Central memory CD8-positive, alpha-beta T cell (primary cell): ENCODE measurements at places on chromosomes 5 and 9.
A peak's percentile ranks its signal among the peaks of the same experiment; 100 is the strongest.

GRCh38 chr5:155978850-155979249 is 348.1 kb upstream of the SGCD start:
- DNase-seq, result no peak

GRCh38 chr9:34956648-34957047 is 1.4 kb upstream of the PHF24 start:
- no peak for DNase-seq

- DNase-seq, result no peak
Measured at GRCh38 chr9:117809751-117810150, 105.5 kb downstream of the TLR4 start.

DNA sequence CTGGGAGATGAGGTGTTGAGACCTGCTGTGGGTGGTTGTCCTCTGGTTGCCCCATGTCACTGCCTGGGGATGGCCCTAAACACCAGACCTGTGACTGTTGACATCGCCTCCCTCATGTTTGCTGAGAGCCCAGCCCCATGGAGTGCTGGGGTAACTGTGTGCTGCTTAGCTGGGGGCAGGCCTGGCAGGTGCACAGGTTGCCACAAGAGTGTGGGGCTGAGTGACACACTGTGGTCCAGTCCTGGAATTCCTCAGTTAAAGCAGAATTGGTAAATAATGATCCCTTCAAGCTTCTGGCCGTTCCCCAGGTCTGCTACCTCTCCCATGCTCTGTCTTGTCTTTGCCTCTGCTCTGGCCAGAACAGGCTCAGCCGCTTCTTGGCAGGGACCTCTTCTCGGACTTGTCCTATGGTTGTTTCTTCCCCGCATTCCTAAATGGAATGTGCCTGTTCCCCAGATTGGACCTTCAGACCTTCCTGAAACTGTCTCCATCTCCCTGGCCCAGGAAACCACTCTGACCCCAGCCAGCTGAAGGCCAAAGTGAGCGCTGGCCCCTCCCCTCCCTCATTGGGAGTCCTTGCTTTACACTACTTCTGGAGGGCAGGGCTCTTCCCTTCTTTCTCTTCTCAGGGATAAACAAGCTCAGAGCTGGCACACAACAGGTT is 61.2 kb upstream of the PITX1 start:
- no peak for DNase-seq

- no peak for DNase-seq
Measured at GRCh38 chr9:91773156-91773555, 176.9 kb downstream of the ROR2 start.

- no peak for DNase-seq
Measured at GRCh38 chr5:104755806-104756205, 1193.2 kb upstream of the NUDT12 start.

- no peak for DNase-seq
Measured at GRCh38 chr5:24397601-24398000, 247.2 kb downstream of the CDH10 start.

DNA sequence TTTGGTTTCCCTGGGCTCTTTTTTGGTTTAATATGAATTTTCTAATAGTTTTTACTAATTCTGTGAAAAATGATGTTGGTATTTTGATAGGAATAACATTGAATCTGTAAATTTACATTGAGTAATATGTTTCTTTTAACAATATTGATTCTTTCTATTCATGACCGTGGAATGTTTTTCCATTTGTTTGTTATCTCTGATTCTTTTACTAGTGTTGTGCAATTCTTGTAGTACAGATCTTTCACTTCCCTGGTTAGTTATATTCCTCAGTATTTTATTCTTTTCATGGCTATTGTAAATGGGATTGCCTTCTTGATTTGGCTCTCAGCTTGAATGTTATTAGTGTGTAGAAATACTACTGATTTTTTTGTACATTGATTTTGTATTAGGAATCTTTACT is 137.9 kb downstream of the PRR16 start:
- DNase-seq, result no peak

DNA sequence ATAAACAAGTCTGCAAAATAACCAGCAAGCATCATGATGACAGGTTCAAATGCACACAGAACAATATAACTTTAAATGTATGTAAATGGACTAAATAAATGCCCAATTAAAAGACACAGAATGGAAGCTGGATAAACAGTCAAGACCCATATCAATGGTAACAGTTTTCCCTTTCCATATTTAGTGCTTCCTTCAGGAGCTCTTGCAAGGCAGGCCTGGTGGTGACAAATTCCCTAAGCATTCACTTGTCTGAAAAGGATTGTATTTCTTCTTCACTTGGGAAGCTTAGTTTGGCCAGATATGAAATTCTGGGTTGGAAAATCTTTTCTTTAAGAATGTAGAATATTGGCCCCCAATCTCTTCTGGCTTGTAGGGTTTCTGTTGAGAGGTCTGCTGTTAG is 120.2 kb upstream of the RASA1 start:
- no peak for DNase-seq

DNA sequence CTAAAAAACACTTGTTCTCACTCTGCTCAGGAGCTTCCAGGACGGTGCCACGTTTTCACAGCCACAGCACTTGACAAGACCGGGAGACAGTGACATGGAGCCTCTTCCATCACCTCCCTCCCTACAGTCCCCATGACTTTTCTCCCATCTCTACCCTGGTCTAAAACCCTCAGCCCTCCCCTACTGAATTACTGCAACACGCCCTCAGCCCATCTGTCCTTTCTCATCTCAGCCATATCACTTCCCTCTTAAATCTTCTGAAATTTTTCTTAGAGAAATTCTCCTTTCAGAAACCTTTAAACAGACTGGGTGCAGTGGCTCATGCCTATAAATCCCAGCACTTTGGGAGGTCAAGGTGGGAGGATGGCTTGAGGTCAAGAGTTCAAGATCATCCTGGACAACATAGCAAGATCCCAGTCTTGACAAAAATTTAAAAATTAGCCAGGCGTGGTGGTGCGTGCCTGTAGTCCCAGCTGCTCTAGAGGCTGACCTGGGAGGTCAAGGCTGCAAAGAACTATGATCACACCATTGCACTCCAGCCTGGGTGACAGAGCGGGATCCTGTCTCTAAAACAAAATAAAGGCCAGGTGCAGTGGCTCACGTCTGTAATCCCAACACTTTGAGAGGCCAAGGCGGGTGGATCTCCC is 125.8 kb downstream of the MYO10 start:
- no peak for DNase-seq

GRCh38 chr9:89984214-89984613 is 379.4 kb downstream of the GADD45G start:
- DNase-seq, result no peak

- DNase-seq, result no peak
Measured at GRCh38 chr5:39714036-39714698, 289.4 kb upstream of the DAB2 start.

GRCh38 chr9:116233160-116233530 is 79.6 kb downstream of the PAPPA start:
- DNase-seq, result no peak

- DNase-seq, result no peak
Measured at GRCh38 chr5:60457233-60457632, 242.7 kb downstream of the DEPDC1B start.

GRCh38 chr9:72382405-72382804 is 17.4 kb upstream of the ZFAND5 start:
- no peak for DNase-seq

- DNase-seq, result peak; percentile 11
Measured at GRCh38 chr9:93268551-93269314, 84.8 kb downstream of the WNK2 start.

DNA sequence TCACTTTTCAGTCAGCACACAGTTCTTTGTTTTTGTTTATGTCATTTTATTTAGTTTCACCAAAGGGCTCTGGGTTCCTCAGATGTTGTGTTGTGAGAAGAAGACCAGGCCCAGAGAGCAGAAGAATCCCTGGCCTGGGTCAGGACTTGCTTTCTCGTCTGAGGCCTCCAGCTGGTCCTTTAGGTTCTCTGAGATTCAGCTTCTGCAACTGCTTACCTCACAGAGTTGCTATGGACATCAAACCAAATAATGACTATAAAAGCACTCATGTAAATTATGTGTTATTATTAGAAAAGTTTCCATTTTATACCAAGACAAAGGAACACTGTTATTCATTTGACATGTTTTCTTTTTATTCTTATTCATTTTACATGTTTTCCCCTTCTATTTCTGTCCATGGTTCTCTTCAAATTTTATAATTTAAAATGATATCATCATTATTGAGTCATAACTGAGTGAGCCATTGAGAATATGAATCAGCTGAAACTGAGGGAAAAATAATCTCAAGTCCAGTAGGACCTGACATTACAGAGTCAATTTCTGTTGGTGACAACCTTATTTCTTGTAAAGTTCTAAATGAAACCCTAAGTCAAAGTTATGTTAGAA is 44.0 kb upstream of the GLRX start:
- no peak for DNase-seq

GRCh38 chr9:107768224-107768623 is 278.7 kb upstream of the KLF4 start:
- no peak for DNase-seq

- no peak for DNase-seq
Measured at GRCh38 chr9:76799473-76799872, 35.2 kb downstream of the PCA3 start.

DNA sequence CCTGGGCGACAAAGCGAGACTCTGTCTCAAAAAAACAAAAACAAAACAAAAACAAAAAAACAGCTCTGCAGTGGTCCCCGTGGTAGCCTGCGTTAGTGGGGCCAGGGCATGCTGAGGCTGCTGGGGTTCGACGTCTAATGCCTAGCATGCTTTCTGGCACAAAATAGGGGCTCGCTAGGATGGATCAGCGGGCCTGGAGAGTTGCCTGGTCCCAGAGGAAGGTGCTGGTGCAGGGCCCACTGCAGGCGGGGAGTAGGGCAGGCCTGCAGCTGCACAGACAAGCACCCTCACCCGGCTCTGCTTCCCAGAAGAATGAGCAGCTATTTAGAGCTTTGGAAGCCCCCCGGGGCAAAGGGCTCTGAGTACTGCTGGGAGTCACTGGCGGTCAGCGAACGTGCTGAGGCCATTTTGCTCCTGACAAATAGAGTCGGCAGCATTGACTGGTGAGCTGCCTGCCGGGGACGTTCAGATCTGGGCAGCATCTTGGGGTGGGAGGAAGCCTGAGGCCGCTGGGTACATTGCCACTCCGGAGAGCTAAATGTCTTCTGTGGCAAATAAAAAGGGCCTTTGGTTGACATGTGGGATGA is 126.7 kb downstream of the OLFM1 start:
- no peak for DNase-seq

DNA sequence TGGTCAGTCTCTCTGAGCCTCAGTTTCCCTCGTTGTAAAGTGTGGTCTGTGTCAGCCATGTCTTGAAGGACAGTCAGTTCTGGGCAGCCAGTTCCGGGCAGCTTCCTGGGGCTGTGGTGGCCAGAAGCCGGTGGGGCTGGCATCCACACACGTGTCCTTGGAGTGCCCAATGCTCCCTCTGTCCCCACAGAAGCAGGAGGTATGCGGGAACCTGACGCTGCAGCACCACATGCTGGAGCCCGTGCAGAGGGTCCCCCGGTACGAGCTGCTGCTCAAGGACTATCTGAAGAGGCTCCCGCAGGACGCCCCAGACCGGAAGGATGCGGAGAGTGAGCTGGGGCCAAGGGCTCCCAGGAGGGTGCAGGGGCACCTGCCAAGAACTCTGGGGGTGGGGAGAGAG is 48.4 kb upstream of the SUSD3 start:
- DNase-seq, result no peak

- DNase-seq, result no peak
Measured at GRCh38 chr9:95494022-95494415, 22.8 kb downstream of the PTCH1 start.

GRCh38 chr5:60803712-60804111 is 40.4 kb downstream of the ELOVL7 start:
- DNase-seq, result no peak

GRCh38 chr5:34500236-34500847 is 155.8 kb upstream of the RAI14 start:
- no peak for DNase-seq

DNA sequence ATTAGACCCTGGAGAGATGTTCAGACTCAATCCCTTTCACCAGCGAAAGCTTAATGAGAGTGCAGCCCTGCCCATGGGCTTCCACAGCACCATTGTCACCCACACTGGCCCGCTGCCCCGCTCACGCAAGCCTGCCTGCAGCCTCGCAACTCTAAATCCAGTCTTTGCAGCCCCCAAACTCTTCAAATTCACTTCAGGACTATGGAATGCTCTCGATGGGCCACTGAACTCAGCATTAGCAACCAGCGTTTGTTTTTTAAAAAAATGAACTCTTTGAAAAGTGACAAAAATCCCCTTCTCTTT is 17.1 kb downstream of the DCANP1 start:
- DNase-seq, result no peak

DNA sequence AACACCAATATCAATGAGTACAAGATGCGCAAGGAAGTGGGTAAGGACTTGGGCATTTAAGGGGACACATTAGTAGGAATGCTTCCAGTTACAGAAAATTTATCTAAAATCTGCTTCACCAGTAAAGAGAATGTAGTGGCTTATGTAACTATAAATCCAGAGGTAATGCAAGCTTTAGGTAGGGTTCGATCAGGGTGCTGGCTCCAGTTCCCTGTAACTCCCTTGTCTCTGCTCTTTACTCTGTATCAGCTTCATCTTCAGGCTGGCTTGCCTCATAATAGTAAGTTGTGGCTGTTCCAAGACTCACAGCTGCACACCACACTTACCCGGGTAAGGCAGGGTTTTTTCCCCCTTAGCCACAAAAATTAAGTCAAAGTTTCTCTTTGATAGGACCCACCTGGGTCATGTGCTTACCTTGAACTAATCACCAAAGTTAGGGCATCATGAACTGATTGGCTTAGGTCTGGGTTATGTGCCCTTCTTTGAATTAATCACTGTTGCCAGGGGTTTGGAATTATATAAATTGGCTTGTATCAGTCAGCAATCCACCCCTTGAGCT is 35.5 kb downstream of the ARHGEF37 start:
- no peak for DNase-seq

GRCh38 chr5:56412601-56413379 is 179.7 kb upstream of the ANKRD55 start:
- DNase-seq, result no peak

GRCh38 chr5:75484605-75485004 is 26.8 kb downstream of the CERT1 start:
- no peak for DNase-seq

DNA sequence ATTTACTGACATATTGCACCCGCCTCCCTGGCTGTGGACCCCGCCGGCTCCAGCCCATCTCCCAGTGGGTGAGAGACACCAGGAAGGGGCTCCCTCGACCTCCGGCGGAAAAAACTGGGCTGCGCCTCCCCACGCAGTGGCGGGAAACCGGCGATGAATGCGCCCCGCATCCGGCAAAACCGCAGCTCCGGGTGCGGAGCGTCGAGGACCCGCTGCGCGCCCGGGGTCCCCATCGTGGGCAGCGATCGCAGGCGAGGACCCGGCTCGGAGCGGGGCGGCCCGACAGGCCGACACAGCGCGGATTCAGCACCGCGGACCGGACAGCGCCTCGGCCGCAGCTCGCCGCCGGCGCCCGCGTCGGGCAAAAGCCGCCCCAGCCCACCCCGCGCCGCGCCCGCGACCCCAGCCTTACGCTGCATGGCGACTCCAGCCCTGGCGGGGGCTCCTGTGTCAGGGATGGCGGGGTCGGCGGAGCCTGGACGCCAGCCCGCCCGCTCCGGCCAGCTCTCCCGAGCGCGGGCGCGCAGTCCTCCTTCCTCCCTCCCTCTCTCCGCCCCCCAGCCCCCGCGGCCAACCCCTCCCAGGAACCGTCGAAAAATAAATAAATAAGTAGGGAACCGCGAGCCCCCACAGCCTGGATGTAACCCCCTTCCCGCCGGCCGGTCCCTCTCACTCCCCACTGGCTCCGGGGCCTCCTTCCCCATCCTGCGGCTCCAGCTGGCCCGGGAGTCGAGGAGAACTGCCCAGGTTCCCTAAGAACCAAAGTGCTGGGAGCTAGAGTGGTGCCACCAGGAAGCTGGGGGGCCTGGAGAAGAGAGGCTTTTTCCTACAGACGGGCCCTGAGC is 3.1 kb downstream of the LHX3 start:
- DNase-seq, result no peak
